ENCODE measurements at places on chromosomes 2 and 18.

DNA sequence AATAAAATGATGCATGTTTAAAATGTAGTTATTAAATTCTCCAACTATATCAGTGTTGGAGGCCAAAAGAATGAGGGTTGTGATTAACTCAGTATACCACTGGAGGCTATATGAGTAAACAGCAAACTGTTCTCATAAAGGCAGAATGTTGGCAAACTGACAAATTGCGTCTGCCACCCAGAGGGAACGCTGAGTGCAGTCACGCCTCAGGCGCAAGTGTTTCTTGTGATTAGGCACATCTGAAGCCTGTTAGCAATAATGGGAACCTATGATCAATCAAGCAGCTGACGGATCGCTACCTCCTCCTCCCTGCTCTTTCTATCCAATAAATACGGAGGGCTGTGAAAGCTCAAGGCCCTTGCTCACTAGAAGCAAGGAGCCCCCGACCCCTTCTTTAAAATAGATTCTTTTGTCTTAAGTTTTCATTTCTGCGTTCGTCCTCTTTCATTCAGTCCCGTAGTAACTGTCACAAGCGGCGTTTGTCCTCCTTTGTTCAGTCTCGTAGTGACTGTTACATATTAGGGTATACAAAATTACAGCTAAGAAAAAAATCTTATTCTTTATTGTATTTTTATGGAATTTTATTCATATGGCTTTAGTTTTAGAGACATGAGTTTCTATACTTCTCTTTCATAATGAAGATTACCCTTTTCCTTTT lies 16.3 kb upstream of the RMND5A start:
- no peak for DNase-seq

- no peak for DNase-seq
Observed at GRCh38 chr18:61388010-61388409, 54.8 kb downstream of the CDH20 start.

GRCh38 chr18:40367576-40367975 lies 1587.5 kb upstream of the PIK3C3 start:
- DNase-seq: no peak

DNA sequence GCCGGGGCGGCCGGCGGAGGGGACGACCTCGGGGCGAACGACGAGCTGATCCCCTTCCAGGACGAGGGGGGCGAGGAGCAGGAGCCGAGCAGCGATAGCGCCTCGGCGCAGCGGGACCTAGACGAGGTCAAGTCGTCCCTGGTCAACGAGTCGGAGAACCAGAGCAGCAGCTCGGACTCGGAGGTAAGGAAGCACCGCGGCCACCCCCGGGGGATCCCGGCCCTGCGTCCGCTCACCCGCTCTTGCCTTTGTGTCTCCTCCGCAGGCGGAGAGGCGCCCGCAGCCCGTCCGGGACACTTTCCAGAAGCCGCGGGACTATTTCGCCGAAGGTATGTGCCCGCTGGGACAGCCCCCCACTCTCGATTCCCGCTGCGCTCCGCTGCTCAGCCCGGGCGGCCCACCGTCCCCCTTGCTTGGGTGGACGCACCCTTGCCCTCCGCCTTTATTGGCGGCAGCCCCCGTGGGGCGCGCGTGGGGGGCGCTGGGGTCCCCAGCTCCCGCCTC lies 611 bp downstream of the TCF7L1 start:
- no peak for DNase-seq

Measured in stimulated activated CD4-positive, alpha-beta T cell treated with anti-CD3 and anti-CD28 coated beads, Interleukin-4, amount 100 ng/mL, for 48 hours (primary cell).